Activated naive CD8-positive, alpha-beta T cell treated with anti-CD3 and anti-CD28 coated beads, Interleukin-2, amount 10 ng/mL, durations not matched to agents 7 days and 5 days (primary cell): ENCODE measurements at places on chromosomes 12 and 14. TPM values are rescaled to one million over a fixed set of nuclear protein-coding genes. Genes with fewer than 3 reads are reported as not detected.

Gene RTL1
- total RNA-seq = not detected

Gene HOXC10
- not detected for total RNA-seq

Gene TRIAP1
- 24.0 TPM for total RNA-seq

Gene NOVA1
- 0.39 TPM for total RNA-seq

Gene PRPH
- total RNA-seq = 0.67 TPM

Gene DPY19L2
- total RNA-seq = 8.7 TPM
